Breast epithelium (tissue), 4 donors: ENCODE measurements at places on chromosomes 2 and 18. TPM values are rescaled to one million over a fixed set of nuclear protein-coding genes. Genes with fewer than 3 reads are reported as not detected.

GRCh38 chr2:27960237-27960912 lies 69.8 kb downstream of the BABAM2 start:
- peak overlapping the region; percentile 8 for H3K27ac ChIP-seq
- H3K4me1 ChIP-seq: peaks cover 20% of the 10 kb centered on the region
- no peak for DNase-seq
- no peak overlapping the region for H3K4me3 ChIP-seq

DNA sequence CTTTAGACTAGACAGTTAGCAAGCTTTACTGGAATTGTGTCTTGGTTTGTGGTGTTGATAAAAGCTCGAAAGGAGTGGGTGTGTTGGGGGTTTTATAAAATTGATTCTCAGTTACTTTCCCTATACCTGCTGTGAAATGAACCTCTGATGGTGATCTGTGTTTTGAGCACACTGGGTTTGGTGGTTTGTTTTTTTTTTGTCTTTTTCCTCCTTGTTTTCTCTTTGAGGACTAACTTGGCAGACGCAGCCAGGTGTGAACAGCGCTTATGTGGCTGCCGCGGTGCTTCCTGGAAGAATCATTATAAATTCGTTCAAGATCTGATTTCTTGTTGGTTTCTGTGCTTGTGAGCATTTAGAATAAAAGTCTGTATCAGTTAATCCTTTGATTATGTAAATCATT lies 28.5 kb downstream of the GRHL1 start:
- no peak overlapping the region for H3K4me3 ChIP-seq
- no peaks in the 10 kb centered on the region for H3K27me3 ChIP-seq
- no peaks in the 10 kb centered on the region for H3K36me3 ChIP-seq

- H3K27ac ChIP-seq: no peak overlapping the region
- no peak overlapping the region for H3K4me3 ChIP-seq
Observed at GRCh38 chr2:108707300-108707699, 12.0 kb upstream of the RANBP2 start.

GRCh38 chr2:30149976-30150375 lies 3.2 kb downstream of the YPEL5 start:
- H3K27ac ChIP-seq: peak overlapping the region; percentile 100
- H3K4me1 ChIP-seq: peaks cover 3% of the 10 kb centered on the region
- no peaks in the 10 kb centered on the region for H3K27me3 ChIP-seq
- peaks cover 3% of the 10 kb centered on the region for H3K36me3 ChIP-seq
- H3K4me3 ChIP-seq: no peak overlapping the region

GRCh38 chr2:30655660-30656059 lies 151.6 kb downstream of the CAPN13 start:
- H3K4me1 ChIP-seq: no peaks in the 10 kb centered on the region
- H3K36me3 ChIP-seq: no peaks in the 10 kb centered on the region
- H3K27me3 ChIP-seq: no peaks in the 10 kb centered on the region
- no peak overlapping the region for H3K27ac ChIP-seq

DNA sequence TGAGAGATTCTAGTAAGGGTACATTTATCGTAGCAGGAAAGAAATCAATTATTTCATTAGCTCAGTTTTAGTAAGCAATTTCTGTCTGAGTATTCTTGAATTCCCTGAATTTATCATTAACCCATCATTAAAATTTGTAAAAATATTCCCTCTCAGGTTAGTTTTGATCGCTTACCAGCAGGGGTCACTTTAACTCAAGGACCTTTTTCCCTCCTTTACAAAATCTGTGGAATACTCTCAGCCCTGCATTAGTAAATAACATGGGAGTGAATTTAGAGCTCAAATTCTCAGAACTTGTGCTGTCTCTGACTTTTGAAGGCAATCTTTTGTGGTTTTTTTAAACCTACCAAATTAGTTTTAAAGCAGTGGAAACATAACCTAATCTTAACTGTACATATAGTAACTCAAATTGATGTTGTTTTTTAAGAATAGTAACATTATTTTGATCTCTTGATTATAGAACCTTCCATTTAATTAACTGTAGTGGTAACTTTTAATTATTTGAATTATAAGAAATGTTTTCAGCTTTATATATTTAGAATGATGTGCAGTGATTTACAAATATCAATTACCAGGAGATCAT lies 97.2 kb downstream of the AGPS start:
- H3K4me3 ChIP-seq: no peak overlapping the region
- H3K27ac ChIP-seq: no peak overlapping the region
- DNase-seq: no peak
- no peaks in the 10 kb centered on the region for H3K4me1 ChIP-seq
- no peaks in the 10 kb centered on the region for H3K27me3 ChIP-seq

DNA sequence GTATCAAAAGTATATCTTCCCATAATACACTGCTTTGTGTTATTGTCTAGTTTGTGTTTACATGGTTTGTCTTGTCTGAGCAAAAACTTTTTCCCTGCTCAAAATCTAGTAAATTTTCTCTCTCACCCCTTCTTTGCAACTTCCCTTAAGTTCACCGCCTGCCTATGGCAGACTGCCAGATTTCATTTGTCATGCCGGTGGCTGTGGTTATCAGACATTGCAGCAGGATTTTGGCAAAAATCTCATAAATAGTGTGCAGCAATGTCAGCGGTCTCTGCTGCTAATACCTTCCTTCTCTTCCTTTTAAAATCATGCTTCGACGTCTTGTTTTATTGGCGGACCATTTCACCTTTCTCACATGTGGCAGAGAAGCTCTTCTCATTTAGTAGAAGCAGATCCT lies 45.6 kb upstream of the TMEM178A start:
- no peak overlapping the region for H3K4me3 ChIP-seq
- H3K4me1 ChIP-seq: no peaks in the 10 kb centered on the region
- no peaks in the 10 kb centered on the region for H3K36me3 ChIP-seq
- H3K27me3 ChIP-seq: no peaks in the 10 kb centered on the region
- no peak overlapping the region for H3K27ac ChIP-seq

- DNase-seq: no peak
- no peak overlapping the region for H3K27ac ChIP-seq
- H3K36me3 ChIP-seq: no peaks in the 10 kb centered on the region
- no peaks in the 10 kb centered on the region for H3K27me3 ChIP-seq
- H3K4me3 ChIP-seq: no peak overlapping the region
Observed at GRCh38 chr2:188497726-188498125, 206.1 kb downstream of the GULP1 start.

GRCh38 chr2:204197336-204198005 lies 260.9 kb downstream of the ICOS start:
- no peak for DNase-seq
- H3K4me3 ChIP-seq: no peak overlapping the region
- H3K27me3 ChIP-seq: no peaks in the 10 kb centered on the region
- H3K36me3 ChIP-seq: no peaks in the 10 kb centered on the region
- no peak overlapping the region for H3K27ac ChIP-seq

- no peaks in the 10 kb centered on the region for H3K36me3 ChIP-seq
- H3K27me3 ChIP-seq: no peaks in the 10 kb centered on the region
- no peak overlapping the region for H3K27ac ChIP-seq
- no peak overlapping the region for H3K4me3 ChIP-seq
- DNase-seq: no peak
Observed at GRCh38 chr2:227395556-227395955, 7.8 kb upstream of the SCYGR1 start.

- H3K4me1 ChIP-seq: no peaks in the 10 kb centered on the region
- no peaks in the 10 kb centered on the region for H3K27me3 ChIP-seq
- no peak overlapping the region for H3K4me3 ChIP-seq
- H3K27ac ChIP-seq: no peak overlapping the region
- no peaks in the 10 kb centered on the region for H3K36me3 ChIP-seq
Observed at GRCh38 chr18:3923750-3924149, 473.8 kb downstream of the TGIF1 start.

GRCh38 chr2:71471276-71471675 lies 17.9 kb downstream of the DYSF start:
- no peak overlapping the region for H3K4me3 ChIP-seq
- no peak for DNase-seq
- no peak overlapping the region for H3K27ac ChIP-seq
- H3K27me3 ChIP-seq: no peaks in the 10 kb centered on the region
- no peaks in the 10 kb centered on the region for H3K4me1 ChIP-seq

- H3K4me3 ChIP-seq: no peak overlapping the region
- no peaks in the 10 kb centered on the region for H3K36me3 ChIP-seq
- H3K4me1 ChIP-seq: peaks cover 9% of the 10 kb centered on the region
- DNase-seq: no peak
Observed at GRCh38 chr2:20593072-20594034, 57.5 kb downstream of the HS1BP3 start.

DNA sequence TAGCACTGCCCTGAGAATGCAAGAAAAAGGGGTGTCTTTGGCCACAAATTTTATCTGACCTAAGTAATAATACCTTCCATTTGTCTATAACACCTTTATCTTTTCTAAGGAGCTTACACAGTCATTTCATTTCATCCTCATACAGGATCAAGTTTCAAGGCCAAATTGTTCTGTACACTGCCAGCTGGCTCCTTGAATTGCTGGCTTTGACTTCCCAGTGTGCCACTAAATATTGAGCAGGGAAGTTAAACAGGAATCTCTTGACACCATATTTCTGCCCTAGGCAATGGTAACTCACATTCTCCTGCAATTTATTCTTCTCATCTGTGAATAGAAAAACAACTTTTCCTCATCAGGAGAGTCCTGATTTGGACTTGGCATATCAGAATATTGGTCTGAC lies 195.1 kb upstream of the LRP1B start:
- H3K36me3 ChIP-seq: no peaks in the 10 kb centered on the region
- no peaks in the 10 kb centered on the region for H3K27me3 ChIP-seq
- H3K4me1 ChIP-seq: no peaks in the 10 kb centered on the region
- no peak overlapping the region for H3K27ac ChIP-seq
- no peak overlapping the region for H3K4me3 ChIP-seq

PLEKHH2 gene
- 67.2 TPM for total RNA-seq

LDLRAD4 gene
- 94.3 TPM for total RNA-seq

ARHGAP28 gene
- 13.0 TPM for total RNA-seq

HS6ST1 gene
- total RNA-seq: 15.7 TPM

MROH2A gene
- total RNA-seq: not detected

POLR1A gene
- 19.4 TPM for total RNA-seq

PIKFYVE gene
- total RNA-seq: 45.1 TPM

SERPINB12 gene
- total RNA-seq: not detected

GPR155 gene
- 4.3 TPM for total RNA-seq

MRPL44 gene
- 27.4 TPM for total RNA-seq

CNDP1 gene
- not detected for total RNA-seq

PLGLB2 gene
- 4.0 TPM for total RNA-seq

EIPR1 gene
- total RNA-seq: 12.8 TPM

CDKL4 gene
- total RNA-seq: 0.33 TPM

KLHL29 gene
- total RNA-seq: 20.9 TPM

KCNK3 gene
- 0.59 TPM for total RNA-seq
